ENCODE measurements at places on chromosomes 2 and 18. TPM values are rescaled to one million over a fixed set of nuclear protein-coding genes. Genes with fewer than 3 reads are reported as not detected.

DNA sequence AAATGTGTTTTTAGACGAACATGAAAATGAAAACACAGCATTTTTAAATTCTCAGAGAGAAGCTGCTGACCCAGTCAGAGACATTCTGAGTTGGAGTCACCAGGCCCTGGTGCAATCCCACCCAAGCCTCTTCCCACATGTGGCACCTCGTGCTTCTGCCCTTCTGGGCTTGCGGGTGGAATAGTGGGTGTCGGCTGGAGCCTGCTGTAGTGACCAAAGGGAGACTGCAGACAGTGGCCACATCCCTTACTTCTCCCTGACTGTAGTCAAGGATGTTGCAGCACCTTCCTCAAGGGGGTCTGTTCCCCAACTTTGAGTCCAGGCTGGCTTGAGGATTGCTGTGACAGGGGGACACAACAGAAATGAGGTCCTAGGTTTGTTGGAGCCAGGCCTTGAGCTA is 104.4 kb upstream of the GLI2 start:
- no peaks in the 10 kb centered on the region for H3K4me1 ChIP-seq
- H3K36me3 ChIP-seq, result no peaks in the 10 kb centered on the region
- no peak overlapping the region for H3K4me3 ChIP-seq
- DNase-seq, result no peak
- H3K27me3 ChIP-seq, result no peaks in the 10 kb centered on the region

GRCh38 chr2:119282996-119283511 is 59.4 kb downstream of the STEAP3 start:
- H3K4me3 ChIP-seq, result no peak overlapping the region
- H3K27ac ChIP-seq, result peak overlapping the region; percentile 50
- H3K4me1 ChIP-seq, result peaks cover 26% of the 10 kb centered on the region
- H3K27me3 ChIP-seq, result no peaks in the 10 kb centered on the region
- no peaks in the 10 kb centered on the region for H3K36me3 ChIP-seq
- peak; percentile 67 for DNase-seq

DNA sequence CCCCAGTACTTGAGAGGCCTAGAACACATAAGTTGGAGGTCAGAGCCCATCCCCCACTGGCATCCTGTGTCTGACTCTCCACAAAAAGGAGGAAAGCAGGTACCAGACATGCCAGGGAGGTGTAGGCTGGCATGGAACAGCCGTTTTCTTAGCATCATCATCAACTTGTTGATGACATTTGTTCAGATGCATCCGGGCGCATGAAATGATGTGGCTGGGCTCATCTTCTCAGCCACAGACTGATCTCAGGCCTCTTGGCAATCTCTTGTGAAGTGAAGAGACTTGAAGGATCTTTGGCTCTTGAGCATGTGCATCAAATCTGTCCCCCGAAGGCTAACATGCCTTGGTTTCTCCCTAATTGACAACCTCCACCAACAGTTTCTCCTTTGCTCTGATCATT is 243.3 kb downstream of the TSN start:
- no peak for DNase-seq
- no peak overlapping the region for H3K27ac ChIP-seq
- H3K36me3 ChIP-seq, result no peaks in the 10 kb centered on the region
- no peaks in the 10 kb centered on the region for H3K27me3 ChIP-seq
- H3K4me3 ChIP-seq, result no peak overlapping the region

DNA sequence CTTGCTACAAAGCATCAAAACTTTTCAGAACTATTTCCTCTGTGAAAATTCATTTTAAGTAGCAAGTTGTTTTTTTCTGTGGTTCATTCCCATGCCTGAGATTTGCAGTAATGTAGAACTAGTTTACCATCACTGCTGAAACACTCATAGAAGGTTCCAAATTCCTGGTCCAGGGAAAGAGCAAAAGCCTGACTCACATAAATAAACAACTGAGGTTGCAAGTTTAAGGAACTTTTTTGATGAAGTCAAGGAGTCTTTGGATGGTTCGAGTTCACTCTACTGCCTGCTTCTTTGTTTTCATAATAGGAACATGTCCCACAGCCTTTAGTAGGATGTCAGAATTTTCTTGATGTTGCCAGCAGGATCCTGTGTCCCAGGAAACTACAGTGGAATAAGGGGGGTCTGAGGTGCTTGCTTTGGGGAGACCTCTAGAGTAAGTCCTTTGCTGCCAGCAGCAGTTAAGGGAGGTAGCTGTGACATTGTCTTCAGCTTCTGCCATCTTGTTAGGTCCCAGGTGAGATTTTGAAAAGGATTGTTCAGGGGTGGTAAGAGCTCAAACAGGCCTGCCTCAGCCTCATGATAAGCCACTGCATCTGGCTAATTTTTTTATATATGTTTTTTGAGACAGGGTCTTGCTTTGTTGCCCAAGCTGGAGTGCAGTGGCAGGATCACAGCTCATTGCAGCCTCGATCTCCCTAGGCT is 43.9 kb downstream of the ACSL3 start:
- H3K4me3 ChIP-seq, result no peak overlapping the region
- no peaks in the 10 kb centered on the region for H3K4me1 ChIP-seq
- peak overlapping the region; percentile 55 for H3K27ac ChIP-seq
- no peak for DNase-seq

GRCh38 chr2:118222273-118222594 is 134.0 kb downstream of the INSIG2 start:
- no peak overlapping the region for H3K4me3 ChIP-seq
- DNase-seq, result no peak
- H3K4me1 ChIP-seq, result peaks cover 13% of the 10 kb centered on the region
- H3K27me3 ChIP-seq, result peaks cover 72% of the 10 kb centered on the region

- no peak overlapping the region for H3K4me3 ChIP-seq
- H3K36me3 ChIP-seq, result no peaks in the 10 kb centered on the region
- no peak for DNase-seq
- no peaks in the 10 kb centered on the region for H3K4me1 ChIP-seq
These were observed 814.5 kb upstream of the LRATD1 start for GRCh38 chr2:13818002-13818401.

DNA sequence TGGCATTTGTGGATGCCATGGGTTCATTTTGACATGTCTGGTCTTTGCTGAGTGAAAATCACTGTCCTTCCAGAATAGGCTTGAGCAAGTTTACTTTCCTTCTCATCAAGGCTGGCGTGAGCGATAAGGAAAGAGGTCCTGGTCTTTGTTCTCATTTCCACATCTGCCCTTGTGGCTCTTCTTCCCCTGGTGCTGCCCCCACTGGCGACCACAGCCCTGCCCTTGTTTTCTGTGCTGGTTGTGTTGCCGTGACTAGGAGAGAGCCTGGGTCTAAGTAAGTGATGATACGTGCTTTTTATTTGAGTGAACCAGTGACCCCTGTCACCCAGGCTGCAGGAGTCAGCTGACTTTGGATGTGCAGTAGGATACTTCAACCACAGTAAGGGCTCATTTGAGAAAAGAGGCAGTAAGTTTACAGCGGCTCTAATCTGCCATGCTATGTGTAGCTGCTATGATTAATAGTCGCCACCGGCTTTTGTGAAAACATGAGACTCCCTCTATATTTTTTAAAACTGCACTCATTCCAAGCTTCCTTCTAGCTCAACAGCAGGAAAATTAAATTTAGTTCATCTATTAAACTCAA is 441.7 kb downstream of the RNF144A start:
- H3K4me3 ChIP-seq, result no peak overlapping the region
- DNase-seq, result no peak
- H3K27ac ChIP-seq, result no peak overlapping the region
- no peaks in the 10 kb centered on the region for H3K36me3 ChIP-seq
- H3K27me3 ChIP-seq, result no peaks in the 10 kb centered on the region
- no peaks in the 10 kb centered on the region for H3K4me1 ChIP-seq

DNA sequence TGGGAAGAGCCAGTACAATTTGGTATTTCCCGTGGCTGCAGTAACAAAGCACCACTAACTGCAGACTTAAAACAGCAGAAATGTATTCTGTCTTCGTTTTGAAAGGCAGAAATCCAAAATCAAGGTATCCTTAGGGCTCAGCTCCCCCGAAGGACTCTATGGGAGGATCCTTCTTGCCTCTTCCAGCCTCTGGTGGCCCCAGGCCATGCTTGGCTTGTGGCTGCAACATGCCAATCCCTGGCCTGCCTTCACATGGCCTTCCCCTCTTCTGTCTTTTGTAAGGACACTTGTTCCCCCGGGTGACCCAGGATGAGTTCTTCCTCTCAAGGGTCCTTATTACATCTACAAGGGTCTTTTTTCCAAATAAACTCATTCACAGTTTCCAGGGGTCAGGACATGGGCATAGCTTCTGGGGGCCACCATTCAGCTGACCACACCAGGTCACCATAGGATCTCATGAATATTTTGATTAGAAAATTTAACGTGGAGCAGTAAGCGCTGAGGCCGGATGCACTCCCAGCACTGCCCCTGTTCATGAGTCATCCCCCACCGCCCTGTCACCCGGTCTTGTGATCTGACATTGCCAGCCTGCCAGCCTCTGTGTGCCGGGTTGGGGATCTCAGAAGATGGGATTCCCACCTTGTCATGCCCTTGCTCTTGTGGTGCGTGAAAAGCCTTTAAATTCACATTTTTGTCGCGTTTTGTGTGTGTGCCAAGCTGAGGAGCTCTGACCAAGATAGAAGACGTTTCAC is 61.2 kb upstream of the B3GNT7 start:
- H3K4me3 ChIP-seq, result no peak overlapping the region
- DNase-seq, result no peak
- H3K27ac ChIP-seq, result no peak overlapping the region

- no peak overlapping the region for H3K27ac ChIP-seq
- no peak overlapping the region for H3K4me3 ChIP-seq
- no peaks in the 10 kb centered on the region for H3K36me3 ChIP-seq
- H3K4me1 ChIP-seq, result peaks cover 8% of the 10 kb centered on the region
- no peaks in the 10 kb centered on the region for H3K27me3 ChIP-seq
- DNase-seq, result no peak
These were observed 28.5 kb downstream of the PLEKHM3 start for GRCh38 chr2:207996848-207997247.

- peaks cover 100% of the 10 kb centered on the region for H3K36me3 ChIP-seq
- DNase-seq, result peak; percentile 33
- no peaks in the 10 kb centered on the region for H3K27me3 ChIP-seq
These were observed 17.5 kb downstream of the STAT1 start for GRCh38 chr2:190996338-190996946.

DNA sequence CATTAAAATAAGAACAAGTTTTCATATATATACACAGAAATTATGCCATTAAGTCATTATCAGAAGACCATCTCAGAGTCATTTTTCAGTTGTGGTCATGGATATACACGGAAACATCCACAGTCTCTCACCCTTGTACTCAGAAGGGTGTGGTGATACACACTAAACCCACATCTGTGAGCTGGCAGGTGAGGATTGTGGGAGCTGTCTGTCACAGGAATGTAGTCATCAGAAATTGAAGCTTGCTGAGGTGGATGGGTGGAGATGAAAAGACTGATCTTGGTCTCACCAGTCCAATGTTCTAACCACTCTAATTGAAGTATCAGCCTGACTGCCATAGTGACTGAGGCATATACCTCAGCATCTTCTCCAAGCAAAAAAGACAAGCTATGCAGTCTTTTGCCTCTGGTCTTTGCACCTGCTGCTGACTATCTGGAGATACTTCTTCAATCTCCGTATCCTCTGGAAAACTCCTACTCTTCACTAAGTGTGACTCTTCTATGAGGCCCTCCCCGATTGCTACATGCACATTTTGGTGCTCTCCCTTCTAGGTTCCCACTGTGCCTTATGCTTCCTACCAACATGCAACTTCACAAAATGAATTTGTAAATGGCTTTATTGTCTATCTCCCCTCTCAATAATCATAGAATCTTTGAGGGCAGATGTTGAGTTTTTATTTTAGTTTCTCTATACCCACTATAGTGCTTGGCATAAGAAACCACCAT is 232.8 kb downstream of the DYM start:
- no peaks in the 10 kb centered on the region for H3K36me3 ChIP-seq
- H3K27me3 ChIP-seq, result no peaks in the 10 kb centered on the region
- no peak overlapping the region for H3K27ac ChIP-seq
- H3K4me3 ChIP-seq, result no peak overlapping the region
- no peaks in the 10 kb centered on the region for H3K4me1 ChIP-seq
- DNase-seq, result no peak

AMER3 gene
- total RNA-seq, result not detected

ASXL3 gene
- 1.5 TPM for total RNA-seq

FSHR gene
- total RNA-seq, result not detected

CLEC4F gene
- 0.20 TPM for total RNA-seq
